Activated CD4-positive, alpha-beta T cell treated with anti-CD3 and anti-CD28 coated beads for 36 hours (primary cell): ENCODE measurements at places on chromosomes 1 and 21.
A peak's percentile ranks its signal among the peaks of the same experiment; 100 is the strongest.

- H3K36me3 ChIP-seq = no peaks in the 10 kb centered on the region
- no peaks in the 10 kb centered on the region for H3K4me1 ChIP-seq
- no peaks in the 10 kb centered on the region for H3K27me3 ChIP-seq
- no peak overlapping the region for H3K27ac ChIP-seq
Observed at GRCh38 chr1:221850470-221851187, 108.7 kb upstream of the DUSP10 start.

DNA sequence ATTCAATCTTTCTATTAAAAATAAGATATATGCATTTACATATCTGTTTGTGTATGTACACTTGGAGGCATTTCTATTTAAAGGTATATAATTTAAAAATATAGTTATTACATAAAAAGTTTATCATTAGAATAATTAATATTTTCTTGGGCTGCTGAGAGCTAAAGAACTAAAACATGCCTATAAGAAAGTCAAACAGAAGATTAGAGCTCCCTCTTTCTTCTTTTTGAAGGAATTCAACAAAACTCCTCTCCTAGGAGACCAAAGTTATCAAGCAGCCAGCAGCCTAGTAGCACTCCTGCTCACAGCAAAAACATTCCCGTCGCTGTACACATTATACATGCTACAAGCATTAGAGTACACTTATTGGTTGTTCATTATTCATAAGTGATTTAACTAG lies 216.4 kb downstream of the VAV3 start:
- no peaks in the 10 kb centered on the region for H3K4me1 ChIP-seq
- H3K4me3 ChIP-seq = no peak overlapping the region
- H3K27me3 ChIP-seq = no peaks in the 10 kb centered on the region
- H3K27ac ChIP-seq = no peak overlapping the region
- DNase-seq = no peak

GRCh38 chr21:46069719-46070279 lies 28.1 kb upstream of the COL6A2 start:
- no peaks in the 10 kb centered on the region for H3K36me3 ChIP-seq
- no peak overlapping the region for H3K4me3 ChIP-seq
- H3K27me3 ChIP-seq = peaks cover 7% of the 10 kb centered on the region
- no peak overlapping the region for H3K27ac ChIP-seq

- no peak overlapping the region for H3K4me3 ChIP-seq
- DNase-seq = no peak
- H3K27me3 ChIP-seq = no peaks in the 10 kb centered on the region
- H3K4me1 ChIP-seq = peaks cover 43% of the 10 kb centered on the region
- no peak overlapping the region for H3K27ac ChIP-seq
- no peaks in the 10 kb centered on the region for H3K36me3 ChIP-seq
Observed at GRCh38 chr1:167229719-167230385, 9.2 kb downstream of the POU2F1 start.

DNA sequence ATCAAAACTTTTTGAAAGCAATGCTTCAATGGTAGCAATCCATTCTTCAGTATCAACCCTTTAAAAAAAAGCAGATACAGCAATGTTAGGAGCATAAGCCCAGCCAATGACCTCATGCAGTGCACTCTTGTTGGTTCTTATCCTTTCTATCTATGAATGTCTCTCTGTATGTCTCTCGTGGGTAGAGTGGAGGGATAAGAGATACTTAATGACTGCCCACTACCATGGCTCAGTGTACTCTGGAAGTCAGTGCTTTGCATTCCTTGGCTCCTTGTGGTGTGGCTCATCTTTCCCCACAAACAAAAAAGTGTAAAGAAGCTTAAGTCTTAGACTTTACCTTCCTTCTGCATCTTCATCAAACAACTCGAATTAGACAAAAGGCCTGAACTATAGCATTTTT lies 50.3 kb downstream of the PCSK9 start:
- DNase-seq = no peak
- peaks cover 5% of the 10 kb centered on the region for H3K4me1 ChIP-seq
- H3K27me3 ChIP-seq = no peaks in the 10 kb centered on the region
- H3K4me3 ChIP-seq = no peak overlapping the region
- H3K36me3 ChIP-seq = peaks cover 56% of the 10 kb centered on the region
- H3K27ac ChIP-seq = no peak overlapping the region

- no peaks in the 10 kb centered on the region for H3K27me3 ChIP-seq
- no peak overlapping the region for H3K27ac ChIP-seq
- no peaks in the 10 kb centered on the region for H3K4me1 ChIP-seq
- H3K36me3 ChIP-seq = no peaks in the 10 kb centered on the region
- H3K4me3 ChIP-seq = no peak overlapping the region
Observed at GRCh38 chr1:42891465-42892138, 45.2 kb downstream of the ZNF691 start.

DNA sequence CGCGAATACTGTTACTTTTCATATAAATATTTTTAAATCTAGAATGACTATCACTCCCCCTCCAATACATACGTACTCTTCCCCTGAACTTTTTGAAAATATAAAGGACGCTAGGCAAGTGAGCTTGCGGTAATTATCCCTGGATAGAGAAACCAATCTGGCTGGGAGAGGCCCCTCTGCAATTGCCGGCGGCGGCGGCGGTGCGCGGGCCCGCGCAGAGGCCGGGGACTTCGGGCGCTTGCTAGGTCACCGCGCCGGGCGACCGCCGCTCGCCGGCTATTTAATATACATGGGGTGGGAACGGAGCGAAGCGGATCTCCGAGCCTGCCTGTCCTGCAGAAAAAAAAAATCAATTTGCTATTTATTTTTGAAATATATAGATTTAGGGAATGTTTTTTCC lies 416.3 kb upstream of the ESRRG start:
- peaks cover 3% of the 10 kb centered on the region for H3K4me1 ChIP-seq
- no peak overlapping the region for H3K4me3 ChIP-seq
- no peak overlapping the region for H3K27ac ChIP-seq
- DNase-seq = no peak
- peaks cover 56% of the 10 kb centered on the region for H3K27me3 ChIP-seq

DNA sequence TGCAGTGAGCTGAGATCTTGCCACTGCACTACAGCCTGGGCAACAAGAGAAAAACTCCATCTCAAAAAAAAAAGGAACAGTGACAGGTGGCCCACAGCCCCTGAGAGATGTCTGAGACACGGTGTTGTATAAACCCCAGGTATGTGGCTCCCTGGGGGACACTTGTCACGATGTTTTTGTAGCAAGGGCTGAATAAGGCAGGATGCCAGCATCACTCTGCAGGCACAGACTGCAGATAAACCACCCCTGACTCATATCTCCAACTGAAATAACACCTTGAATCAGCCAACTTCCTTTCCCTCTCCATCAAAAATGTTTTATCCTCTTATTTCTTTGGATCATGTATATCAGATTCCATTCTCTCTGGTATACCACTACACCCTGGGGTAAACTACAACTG lies 52.5 kb downstream of the NMNAT2 start:
- no peaks in the 10 kb centered on the region for H3K4me1 ChIP-seq
- no peak for DNase-seq
- peaks cover 10% of the 10 kb centered on the region for H3K27me3 ChIP-seq
- no peaks in the 10 kb centered on the region for H3K36me3 ChIP-seq

GRCh38 chr1:247905910-247906503 lies 10.6 kb downstream of the OR2W3 start:
- peak overlapping the region; percentile 61 for H3K27ac ChIP-seq
- no peak for DNase-seq
- peaks cover 33% of the 10 kb centered on the region for H3K4me1 ChIP-seq
- no peaks in the 10 kb centered on the region for H3K27me3 ChIP-seq
- H3K4me3 ChIP-seq = peak overlapping the region; percentile 53

DNA sequence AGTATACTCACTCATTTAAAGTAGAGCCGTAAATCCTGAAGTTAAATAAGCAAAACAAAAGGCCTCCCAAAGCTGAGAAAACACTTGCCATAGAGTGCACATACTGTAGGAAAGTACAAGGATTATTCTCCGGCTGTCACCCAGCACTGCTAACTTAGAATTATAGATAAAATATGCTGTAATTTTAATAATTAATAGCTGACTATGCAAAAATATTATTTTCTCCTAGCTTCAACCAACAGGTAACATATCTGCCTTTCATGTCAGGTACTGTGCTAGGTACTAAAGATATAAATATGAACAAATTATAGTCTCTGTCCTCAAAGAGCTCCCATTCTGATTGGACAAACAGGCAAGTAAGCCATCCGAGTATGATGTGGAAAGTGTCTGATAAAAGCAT lies 233.2 kb downstream of the FGGY start:
- no peak for DNase-seq
- no peaks in the 10 kb centered on the region for H3K36me3 ChIP-seq
- H3K4me3 ChIP-seq = no peak overlapping the region
- no peak overlapping the region for H3K27ac ChIP-seq
- no peaks in the 10 kb centered on the region for H3K27me3 ChIP-seq
- no peaks in the 10 kb centered on the region for H3K4me1 ChIP-seq

- no peak overlapping the region for H3K4me3 ChIP-seq
- DNase-seq = no peak
- H3K4me1 ChIP-seq = peaks cover 25% of the 10 kb centered on the region
- no peaks in the 10 kb centered on the region for H3K36me3 ChIP-seq
- no peaks in the 10 kb centered on the region for H3K27me3 ChIP-seq
Observed at GRCh38 chr1:185650602-185651230, 83.5 kb upstream of the HMCN1 start.

GRCh38 chr21:21039624-21040170 lies 41.5 kb downstream of the NCAM2 start:
- H3K4me3 ChIP-seq = no peak overlapping the region
- no peak overlapping the region for H3K27ac ChIP-seq
- H3K27me3 ChIP-seq = no peaks in the 10 kb centered on the region
- H3K36me3 ChIP-seq = no peaks in the 10 kb centered on the region
- no peak for DNase-seq

- DNase-seq = no peak
- no peaks in the 10 kb centered on the region for H3K36me3 ChIP-seq
- no peak overlapping the region for H3K27ac ChIP-seq
- no peak overlapping the region for H3K4me3 ChIP-seq
- H3K4me1 ChIP-seq = no peaks in the 10 kb centered on the region
Observed at GRCh38 chr1:167013108-167013929, 24.2 kb downstream of the MAEL start.

DNA sequence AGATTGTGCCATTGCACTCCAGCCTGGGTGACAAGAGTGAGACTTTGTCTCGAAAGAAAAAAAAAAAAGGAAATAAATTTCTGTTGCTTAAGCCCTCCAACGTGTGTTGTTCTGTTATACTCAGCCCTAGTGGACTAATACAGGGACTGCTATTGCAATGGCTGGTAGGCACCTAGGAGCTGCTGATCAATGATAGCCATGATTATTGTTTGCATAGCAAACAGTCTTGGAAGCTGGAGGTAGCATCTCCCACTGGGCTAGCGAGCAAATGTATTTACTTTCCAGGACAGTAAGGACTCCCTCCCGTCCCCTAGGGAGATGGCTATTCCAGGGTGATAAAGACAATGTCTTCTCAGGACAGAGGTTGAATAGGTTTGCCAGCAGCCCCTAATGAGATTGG lies 13.5 kb upstream of the TNFRSF8 start:
- H3K27me3 ChIP-seq = peaks cover 8% of the 10 kb centered on the region
- H3K36me3 ChIP-seq = no peaks in the 10 kb centered on the region
- H3K4me3 ChIP-seq = no peak overlapping the region
- no peak for DNase-seq

DNA sequence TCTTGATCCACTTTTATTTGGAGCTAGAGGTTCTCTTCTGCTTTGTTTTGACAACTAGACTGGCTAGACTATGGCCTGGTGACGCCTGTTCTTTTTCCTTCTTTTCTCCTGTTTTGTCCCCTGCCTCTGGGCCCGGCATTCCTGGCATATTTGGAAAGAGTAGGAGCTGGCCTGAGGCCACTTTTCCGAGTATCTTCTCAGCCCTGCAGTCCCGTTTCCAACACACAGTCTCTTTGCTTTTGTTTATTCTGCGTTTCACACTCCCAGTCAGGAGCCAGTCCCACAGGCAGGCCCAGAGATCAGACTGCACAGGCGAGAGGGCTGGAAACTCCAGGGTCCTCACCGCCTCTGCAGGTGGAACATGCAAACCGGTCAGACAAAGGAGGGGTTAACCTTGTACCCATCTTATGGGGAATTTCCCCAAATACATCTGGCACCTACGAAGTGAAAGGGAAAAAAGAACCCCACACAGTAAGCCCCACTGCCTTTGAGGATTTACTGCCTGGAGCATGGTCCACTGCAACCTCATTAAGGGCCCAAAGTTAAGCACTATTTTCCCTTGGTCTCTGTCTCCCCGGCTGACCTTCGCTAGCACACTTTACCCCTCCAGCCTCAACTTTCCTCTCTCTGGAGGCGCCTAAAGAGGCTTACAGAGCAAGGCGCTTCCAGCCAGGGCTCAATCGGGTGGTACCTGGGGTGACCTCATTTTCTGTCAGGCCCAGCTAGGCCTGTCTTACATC lies 141.1 kb downstream of the TOMM20 start:
- no peak for DNase-seq
- peaks cover 67% of the 10 kb centered on the region for H3K4me1 ChIP-seq
- H3K27me3 ChIP-seq = no peaks in the 10 kb centered on the region
- peaks cover 7% of the 10 kb centered on the region for H3K36me3 ChIP-seq
- H3K27ac ChIP-seq = peak overlapping the region; percentile 86

DNA sequence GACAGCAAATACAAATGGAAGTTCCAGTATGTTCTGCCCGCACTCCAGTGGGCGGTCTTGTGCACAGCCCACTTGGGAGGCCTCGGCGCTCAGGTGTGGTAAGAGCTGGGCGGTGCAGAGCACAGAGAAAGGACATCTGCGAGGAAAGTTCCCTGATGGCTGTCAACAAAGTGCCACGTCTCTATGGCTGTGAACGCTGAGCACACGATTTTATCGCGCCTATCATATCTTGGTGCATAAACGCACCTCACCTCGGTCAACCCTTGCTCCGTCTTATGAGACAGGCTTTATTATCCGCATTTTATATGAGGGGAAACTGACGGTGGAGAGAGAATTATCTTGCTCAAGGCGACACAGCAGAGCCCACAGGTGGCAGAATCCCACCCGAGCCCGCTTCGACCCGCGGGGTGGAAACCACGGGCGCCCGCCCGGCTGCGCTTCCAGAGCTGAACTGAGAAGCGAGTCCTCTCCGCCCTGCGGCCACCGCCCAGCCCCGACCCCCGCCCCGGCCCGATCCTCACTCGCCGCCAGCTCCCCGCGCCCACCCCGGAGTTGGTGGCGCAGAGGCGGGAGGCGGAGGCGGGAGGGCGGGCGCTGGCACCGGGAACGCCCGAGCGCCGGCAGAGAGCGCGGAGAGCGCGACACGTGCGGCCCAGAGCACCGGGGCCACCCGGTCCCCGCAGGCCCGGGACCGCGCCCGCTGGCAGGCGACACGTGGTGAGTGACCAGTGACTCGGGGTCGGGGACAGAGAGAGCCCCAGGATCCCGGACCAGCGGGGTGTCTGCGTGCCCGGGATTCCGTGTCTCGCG lies at the start of gene IL12RB2:
IL12RB2 (plus strand) TSS at position 623 of the 810 bp plus-strand sequence. CDS start 12,496 bp downstream, outside the sequence.
- peaks cover 40% of the 10 kb centered on the region for H3K36me3 ChIP-seq
- DNase-seq = peak; percentile 77
- H3K27ac ChIP-seq = peak within 1 kb of the TSS; percentile 90
- peak within 1 kb of the TSS; percentile 83 for H3K4me3 ChIP-seq

- no peak overlapping the region for H3K4me3 ChIP-seq
- H3K36me3 ChIP-seq = no peaks in the 10 kb centered on the region
- no peak overlapping the region for H3K27ac ChIP-seq
- peaks cover 2% of the 10 kb centered on the region for H3K4me1 ChIP-seq
Observed at GRCh38 chr1:207001492-207002245, 30.9 kb downstream of the C1orf116 start.
